ENCODE measurements at places on chromosomes 7 and 10.

DNA sequence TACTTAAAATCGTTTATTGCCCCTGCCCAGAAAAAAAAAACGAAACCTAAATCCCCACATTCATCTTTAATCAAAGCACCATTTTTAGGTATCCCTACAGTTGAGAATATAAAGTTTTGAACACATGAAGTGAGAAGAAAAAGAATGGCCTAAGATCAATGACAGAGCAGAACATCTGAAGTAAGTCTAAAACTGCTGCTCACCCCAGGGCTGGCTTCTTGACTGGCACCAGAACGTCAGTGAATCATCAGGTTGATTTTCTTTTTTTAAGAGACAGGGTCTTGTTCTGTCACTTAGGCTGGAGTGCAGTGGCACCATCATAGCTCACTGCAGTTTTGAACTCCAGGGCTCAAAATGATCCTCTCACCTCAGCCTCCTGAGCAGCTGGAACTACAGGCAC lies 24.9 kb downstream of the SHTN1 start:
- no peak for DNase-seq

DNA sequence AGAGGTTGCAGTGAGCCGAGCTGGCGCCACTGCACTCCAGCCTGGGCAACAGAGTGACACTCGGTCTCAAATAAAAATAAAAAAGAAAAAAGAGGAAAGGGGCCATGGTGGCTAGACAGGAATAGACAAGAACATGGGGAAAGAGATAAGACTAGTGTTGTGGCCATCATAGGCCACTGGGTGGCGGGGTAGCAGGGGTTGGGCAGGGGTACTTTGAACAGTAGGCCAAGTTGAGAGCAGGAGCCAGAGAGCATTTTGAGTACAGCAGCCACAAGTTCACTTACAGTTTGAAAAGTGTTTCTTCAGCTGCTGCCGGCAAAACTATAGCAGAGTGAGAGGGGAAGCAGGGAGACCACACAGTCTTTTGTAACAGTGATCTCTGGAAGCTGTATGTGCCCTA lies 656.0 kb downstream of the CNTNAP2 start:
- no peak for DNase-seq

DNA sequence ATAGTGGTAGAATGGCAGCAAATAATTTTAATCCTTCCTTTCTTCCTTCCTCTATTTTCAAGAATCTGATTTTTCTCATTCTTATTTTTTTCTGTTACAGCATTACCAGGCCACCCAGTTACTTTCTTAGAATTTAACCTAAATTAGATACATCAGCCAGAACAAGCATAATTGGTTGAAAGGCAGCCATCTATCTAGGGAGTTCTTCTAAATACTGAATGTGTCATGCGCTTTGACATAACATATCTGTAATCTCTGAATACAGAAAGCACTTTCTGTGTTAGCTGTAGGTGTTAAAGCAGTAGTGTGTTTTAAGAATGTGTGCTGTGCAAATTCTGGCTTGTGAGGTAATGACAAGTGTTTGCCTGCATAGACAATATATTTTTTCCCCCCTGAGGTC lies 97.3 kb downstream of the BTRC start:
- DNase-seq = no peak

DNA sequence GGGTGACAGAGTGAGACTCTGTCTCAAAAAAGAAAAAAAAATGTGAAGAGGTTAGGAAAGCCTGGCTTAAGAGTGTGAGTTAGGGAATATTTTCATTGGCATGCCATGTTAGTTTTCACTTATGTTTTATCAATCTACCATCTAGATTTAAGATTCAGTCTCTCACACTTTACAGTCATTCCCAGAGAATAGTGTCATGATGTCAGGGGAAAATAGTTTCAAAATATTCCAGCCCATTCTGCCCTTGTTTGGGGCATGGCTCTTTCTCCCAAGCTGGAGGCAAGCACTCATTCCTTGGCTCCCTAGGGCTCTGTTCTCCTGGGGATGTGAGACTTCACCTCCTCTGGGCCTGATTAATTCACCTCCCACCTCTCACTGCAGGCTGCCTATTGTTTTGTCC lies 331.5 kb downstream of the CXCL12 start:
- no peak for DNase-seq

GRCh38 chr10:109928475-109928891 lies 5.2 kb upstream of the XPNPEP1 start:
- no peak for DNase-seq

GRCh38 chr7:70763961-70764691 lies 367.8 kb upstream of the GALNT17 start:
- DNase-seq = peak; percentile 21

GRCh38 chr7:15692501-15693020 lies 6.1 kb upstream of the MEOX2 start:
- no peak for DNase-seq

DNA sequence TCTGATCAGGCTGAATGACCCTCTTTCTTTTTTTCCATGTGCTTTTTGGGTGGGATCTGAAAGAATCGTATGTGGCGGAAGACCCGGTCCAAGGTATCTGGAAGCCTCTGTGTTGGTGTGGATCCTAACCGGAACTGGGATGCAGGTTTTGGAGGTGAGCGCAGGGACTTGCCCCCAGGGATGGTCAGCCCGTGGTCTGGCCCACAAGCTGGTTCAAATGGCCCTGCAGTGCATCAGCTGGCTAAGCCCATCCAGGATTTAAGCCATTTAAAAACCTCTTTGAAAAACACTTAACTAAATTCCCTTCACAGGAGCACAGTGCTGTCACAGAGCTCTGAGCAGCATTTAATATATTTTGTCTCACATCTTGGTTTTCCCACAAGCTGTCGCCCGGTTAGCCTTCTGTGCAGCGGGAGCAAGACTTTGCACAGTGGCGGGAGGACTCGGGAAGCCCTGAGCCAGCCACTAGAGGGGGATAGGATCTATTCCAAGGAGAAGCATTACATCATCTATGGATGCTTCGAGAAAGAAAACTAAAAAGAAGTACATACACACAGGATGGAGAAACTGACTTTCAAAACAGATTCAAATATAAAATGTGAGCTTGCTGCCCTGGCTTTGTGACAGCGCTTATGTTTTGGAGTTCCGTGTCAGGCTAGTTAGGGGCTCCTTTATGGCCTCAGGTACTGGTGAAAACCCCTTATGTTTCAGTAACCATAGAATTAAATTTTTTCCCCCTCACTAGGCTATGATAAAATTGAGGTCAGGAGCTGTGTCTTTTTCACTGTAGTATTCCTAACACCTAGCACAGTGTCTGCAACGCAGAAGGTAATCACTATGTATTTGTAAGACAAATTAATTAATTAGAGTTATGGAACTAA lies 11.3 kb downstream of the CPA2 start:
- DNase-seq = no peak

- no peak for DNase-seq
These were observed 214.9 kb downstream of the KCNMA1 start for GRCh38 chr10:77422491-77423338.

DNA sequence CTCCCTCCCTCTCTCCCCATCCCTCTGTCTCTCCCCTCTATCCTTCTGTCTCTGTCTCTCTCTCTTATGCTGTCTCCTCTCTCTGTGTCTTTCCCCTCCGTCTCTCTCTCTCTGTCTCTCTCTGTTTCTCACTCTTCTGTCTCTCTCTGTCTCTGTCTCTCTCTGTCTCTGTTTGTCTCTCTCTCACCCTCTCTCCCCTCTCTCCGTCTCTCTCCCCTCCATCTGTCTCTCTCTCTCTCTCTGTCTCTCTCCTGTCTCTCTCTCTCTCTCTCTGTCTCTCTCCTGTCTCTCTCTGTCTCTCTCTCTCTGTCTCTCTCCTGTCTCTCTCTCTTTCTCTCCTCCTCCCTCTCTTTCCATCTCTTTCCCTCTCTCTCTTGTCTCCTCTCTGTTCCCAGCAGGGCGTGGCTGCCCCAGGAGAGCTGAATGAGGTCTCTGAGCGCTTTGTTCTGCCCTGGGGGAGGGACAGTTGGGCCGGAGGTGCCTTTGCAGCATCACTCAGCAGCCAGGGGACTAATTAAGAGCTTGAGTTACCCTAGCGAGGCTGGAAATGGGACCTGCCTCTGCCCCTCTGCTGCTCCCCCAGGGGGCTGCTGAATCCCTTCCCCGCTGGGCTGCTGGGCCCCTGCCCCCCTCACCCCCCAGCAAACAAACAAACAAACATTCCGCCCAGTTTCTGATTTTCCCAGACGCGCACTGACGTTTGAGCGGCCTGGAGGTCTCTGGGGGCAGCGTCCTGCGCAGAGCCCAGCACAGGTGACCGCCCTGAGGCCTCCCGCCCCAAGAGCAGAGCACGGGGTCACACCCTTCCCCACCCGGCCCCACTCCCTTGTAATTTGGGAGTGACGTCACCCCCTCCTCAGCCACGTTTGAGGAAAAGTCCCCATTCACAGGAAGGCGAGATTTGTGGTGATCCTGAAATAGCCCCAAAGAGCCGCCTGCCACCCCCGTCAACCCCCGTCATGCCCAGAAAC lies 68.1 kb downstream of the PDGFA start:
- no peak for DNase-seq

DNA sequence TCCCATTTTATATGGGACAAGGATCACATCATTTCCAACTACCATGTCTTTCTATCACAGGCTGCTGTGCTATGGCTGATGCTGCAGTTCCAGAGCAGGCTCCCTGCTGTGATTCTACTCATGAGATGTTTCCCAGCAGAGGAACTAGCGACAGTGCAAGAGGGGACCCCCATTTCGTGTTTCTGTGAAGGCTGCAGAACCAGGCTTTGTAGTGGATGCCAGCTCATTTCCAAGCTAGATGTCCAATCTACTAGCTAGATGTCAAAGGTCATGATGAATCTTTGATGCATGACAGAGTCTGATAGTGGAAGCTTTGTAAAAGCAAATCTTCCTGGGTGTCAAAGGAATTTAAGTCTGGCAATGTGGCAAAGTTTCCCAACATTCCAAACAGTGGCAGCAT lies 21.2 kb upstream of the MYO3A start:
- DNase-seq = no peak

DNA sequence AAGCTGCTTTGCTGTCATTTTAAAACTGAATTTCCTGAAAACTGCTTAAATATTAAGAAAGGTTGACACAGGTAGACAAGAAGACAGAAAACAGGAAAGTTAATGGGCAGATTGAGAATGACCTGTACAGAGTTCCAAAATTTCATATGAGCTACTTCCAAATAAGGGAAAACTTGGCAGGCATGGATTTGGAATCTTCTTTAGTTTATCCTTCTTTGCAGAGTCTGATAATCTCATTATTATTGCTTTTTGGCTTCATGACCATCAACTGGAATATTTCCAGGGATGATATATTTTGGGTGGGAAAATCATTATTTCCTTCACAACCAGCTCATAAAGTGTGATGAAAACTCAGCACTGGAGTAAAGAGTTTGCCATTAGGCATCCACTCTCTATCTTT lies 346.5 kb upstream of the NPVF start:
- DNase-seq = no peak

All from stimulated activated CD4-positive, alpha-beta T cell treated with anti-CD3 and anti-CD28 coated beads, Interleukin-2, amount 100 ng/mL, for 24 hours (primary cell).